ENCODE measurements at places on chromosomes 3 and 15.
A peak's percentile ranks its signal among the peaks of the same experiment; 100 is the strongest.

DNA sequence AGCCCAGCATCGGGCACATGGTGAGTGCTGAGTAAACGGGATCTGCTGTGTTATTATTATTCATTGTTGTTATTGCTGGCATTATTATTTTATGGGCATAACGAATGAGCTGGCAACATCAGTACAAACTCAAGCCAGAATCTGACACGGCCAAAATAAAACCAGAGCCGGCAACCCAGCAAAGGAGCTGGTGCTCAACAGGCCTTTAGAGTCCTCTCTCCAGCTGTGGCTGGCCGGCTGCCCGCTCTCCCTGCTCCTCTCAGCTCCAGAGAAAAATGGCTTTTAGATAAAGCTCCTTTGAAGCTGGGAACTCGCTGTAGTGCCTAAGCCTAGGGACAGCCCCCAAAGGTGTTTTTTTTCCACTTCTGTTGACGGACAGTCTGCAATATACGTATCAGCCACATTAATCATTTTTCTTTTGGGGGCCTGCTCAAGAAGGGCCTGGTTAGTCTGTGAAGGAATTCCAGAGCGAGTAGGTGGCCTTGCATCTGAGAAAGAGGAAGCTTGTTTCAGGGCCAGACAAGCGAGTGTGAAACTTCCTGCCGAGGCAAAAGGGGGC, 193.9 kb upstream of the UBE2E1 start:
- no peak for DNase-seq

DNA sequence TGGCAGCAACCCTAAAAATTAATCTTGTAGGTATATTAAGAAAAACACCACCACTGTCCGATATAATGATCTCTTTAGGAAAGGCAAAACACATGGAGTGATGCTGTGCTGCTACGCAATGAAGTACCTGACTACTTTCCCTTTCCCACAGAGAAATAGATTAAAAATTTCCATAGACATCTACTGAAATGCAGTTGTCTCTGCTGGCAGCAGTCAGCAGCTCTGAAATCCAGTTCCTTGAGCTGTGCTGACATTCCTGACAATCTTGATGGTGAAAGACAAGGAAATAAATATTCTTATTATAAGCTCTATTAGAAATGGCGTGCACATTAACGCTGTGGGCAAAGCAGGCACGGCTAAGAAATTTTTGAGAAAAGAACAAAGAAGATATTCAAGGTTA, 287.6 kb downstream of the IL5RA start:
- no peak for DNase-seq

- DNase-seq, result peak; percentile 78
Observed at GRCh38 chr3:127208483-127209100, 15.7 kb downstream of the PRR23E start.

- no peak for DNase-seq
Observed at GRCh38 chr3:158128755-158129154, 18.9 kb downstream of the RSRC1 start.

DNA sequence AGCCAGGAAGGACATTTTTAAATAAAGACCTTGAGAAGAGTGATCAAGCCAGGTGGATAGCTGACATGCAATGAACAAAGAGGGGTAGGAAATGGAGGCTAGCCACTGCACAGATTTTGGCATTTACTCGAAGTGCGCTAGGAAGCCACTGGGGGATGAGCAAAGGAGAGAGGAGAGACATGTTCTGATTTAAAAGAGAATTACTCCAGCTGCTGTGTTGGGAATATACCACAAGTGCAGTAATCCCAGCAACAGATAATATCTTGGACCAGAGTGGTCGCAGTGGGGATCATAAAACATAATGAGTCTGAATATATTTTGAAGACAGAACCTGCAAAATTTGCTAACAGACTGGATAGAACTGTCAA, 19.9 kb downstream of the KPNA4 start:
- no peak for DNase-seq

DNA sequence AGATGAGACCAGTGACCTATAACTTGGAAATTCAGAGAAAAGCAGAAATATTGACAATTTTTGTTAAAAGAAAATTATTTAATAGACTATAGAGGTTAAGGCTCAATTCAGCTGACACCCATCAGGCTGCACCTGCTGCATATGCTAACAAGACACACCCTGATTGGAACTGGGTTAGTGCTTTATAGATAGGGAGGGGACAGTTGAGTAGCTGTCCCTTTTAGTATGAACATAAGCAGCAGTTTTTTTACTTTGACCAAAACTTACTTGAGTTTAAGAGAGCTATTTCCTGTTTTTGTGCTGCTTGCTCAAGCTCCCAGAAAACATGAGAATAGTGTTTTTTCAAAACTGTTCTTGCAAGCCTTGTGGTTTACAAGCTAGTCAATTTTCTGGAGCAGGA, 292.6 kb downstream of the LRRC3B start:
- no peak for DNase-seq

DNA sequence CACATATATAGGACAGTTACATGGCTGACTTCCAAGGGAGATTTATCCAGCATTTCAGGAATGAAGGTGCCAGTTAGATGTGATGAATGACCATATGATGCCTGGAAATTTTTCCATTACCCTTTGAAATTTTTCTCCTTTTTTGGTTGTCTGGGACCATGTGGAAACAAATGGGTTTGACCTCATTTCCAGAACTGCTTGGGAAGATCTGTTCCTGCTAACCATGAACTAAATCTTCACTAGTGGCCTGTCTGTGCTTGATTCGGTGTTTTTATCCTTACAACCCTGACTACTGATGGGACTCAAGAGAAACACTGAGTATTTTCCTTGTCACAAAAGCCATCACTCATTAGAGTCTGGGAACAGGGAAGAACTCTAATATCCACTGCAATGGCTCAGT, 409.4 kb downstream of the PDCD6IP start:
- DNase-seq, result no peak

DNA sequence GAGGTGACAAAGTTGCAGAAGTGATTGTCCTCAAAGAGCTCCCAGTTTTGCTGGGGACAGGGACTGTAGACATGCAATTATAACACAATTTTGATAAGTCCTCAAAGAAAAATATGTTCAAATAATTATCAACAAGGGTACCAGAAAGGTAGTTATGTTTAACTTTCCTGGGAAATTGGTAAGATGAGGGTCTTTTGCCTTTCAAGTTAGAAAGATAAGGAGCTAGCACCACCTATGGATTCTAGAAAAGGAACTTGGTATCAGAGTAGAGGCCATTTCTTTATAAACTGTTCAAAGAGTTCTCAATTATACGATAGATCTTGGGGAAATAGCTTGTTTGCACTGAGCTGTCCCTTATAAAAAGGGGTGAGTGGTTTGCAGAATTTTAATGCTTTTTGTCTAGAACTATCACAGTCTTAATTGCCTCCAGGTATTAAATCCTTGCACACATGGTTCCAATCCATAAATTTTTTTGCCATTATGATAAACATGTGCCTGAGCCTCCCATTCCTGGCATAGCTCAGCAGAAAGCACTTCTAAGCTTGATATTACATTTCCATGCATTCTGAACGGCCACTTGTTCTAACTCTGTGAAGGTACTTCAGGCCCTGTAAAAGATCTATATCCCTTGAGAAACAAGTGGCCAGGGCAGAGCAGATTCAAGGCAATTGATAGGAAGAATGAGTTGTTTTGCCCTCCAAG, 247.5 kb upstream of the LRIG1 start:
- DNase-seq, result no peak

DNA sequence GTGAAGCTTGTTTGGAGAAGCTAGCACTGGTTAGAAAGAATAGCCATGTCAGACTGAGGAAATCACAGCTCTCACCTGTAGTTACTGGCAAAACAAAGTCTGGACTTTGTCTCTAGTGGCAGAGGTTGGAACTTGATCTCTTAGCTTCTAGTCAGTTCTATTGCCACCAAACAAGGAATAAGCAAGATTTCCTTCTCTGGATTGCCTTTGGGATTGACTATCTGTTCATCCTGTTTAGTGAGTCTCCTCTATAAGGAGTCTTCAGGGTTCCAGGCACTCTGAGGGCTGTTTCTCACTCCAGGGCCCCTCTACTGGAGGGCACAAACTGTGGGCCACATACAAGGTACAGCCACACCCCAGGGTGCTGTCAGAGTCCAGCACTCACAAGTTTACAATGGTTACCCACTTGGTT, 426.6 kb upstream of the THBS1 start:
- no peak for DNase-seq

GRCh38 chr3:27976933-27977332, 254.8 kb upstream of the EOMES start:
- no peak for DNase-seq

DNA sequence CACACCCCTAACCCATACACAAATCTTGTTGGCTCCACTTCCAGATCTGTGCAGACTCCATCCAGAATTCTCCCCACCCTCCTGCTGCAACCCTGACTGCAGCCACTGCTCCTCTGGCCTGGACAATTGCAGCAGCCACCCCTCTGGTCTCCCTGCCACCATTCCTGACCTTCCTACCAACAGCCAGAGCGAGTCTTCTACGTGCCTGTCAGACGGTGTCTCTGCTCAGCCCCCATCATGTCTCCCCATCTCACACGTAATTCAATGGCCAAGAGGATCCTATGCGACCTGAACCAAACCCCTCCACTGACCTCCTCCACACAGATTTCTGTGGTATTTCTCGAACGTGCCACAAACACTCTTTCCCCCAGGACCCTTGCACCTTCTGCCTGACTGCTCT, 103.3 kb downstream of the TPRA1 start:
- peak; percentile 65 for DNase-seq

- DNase-seq, result peak; percentile 10
Observed at GRCh38 chr15:66868918-66869317, 166.9 kb downstream of the SMAD6 start.

DNA sequence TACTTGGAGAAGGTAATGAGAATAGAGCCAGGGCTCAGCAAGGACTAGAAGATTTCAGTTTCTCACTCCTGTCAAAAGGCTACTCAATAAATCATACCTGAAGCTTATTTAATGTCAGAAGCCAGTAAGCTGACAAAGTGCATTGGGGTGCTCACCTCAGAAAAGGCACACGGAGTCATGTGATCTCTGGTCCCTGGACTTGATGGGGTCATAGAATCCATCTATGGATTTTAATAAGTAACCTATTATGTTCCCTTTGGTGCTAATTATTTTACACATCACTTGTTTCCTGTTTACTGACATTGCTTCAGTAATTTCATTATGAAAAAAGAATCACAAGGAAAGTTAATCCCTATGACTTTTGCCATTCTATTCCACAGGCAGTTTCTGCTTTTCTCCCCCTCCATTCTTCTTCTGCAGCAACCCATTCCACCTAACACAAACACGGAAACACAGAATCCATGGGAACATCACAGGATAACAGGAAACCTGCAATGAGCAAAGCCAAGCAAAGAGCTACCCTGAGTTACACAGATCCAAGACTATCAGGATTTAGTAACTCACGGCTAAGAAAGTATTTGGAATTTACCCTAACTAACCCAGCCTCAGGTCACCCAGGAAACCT, 159.6 kb downstream of the MEIS2 start:
- no peak for DNase-seq

DNA sequence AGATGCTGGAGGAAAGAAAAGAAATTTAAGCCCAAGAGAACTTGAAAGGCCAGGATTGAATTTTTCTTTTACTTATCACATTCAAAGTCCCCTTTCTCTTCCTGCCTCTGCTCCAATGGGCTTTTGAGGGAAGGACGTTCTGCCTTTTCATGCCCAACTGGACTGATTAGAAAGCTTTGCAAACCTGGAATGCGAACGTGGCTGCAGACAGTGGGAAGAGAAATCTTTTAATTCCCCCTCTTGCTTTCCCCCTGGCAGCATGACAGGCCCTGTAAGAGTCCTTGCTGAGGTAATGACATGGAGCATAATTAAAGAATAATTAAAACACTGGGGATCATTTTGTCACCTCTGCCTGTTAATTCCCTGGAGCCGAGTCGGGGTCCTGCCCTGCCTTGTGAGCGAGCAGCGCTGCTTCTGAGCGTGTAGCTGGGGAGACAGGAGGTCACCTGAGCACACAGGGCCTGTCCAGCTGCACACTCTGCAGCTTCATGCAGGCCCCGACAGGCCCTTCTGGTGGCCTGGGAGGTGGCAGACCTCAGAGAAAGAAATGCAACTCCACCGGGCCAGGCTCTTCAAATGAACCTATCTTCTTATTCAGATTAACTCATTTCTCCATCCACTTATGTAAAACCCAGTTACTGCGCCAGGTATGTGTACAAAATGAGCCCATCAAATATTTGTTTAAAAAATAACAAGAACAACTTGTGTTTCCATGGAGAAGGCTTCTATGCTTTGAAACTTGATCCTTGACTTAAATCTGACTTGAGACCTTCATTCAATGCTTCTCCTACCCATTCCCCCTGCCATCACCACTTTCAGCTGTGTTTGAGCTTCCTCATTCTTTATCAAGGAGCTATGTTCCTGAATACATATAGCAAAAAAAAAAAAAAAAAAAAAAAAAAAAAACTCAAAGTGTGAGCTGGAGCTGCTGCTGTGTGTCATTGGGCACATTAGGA, 628.2 kb upstream of the CFAP20DC start:
- DNase-seq, result no peak

DNA sequence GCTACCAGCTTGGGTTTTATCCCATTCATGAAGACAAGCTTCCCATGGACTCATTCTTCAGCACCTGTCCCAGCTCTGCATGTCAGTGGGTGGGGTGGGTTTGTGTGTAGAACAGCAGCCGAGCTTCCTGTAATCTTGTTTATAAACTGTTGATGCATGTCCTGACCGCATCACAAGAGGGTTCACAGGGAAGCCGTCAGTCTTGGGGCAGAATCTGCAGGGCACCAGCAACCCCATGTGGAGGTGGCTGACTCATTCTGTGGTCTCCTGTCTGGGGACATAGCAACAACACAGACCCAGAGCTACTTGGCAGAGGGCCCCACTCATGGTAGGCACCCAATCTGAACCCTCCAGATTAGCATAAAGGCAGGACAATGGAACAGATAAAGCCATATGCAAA, 35.6 kb downstream of the DAPK2 start:
- peak; percentile 85 for DNase-seq

DNA sequence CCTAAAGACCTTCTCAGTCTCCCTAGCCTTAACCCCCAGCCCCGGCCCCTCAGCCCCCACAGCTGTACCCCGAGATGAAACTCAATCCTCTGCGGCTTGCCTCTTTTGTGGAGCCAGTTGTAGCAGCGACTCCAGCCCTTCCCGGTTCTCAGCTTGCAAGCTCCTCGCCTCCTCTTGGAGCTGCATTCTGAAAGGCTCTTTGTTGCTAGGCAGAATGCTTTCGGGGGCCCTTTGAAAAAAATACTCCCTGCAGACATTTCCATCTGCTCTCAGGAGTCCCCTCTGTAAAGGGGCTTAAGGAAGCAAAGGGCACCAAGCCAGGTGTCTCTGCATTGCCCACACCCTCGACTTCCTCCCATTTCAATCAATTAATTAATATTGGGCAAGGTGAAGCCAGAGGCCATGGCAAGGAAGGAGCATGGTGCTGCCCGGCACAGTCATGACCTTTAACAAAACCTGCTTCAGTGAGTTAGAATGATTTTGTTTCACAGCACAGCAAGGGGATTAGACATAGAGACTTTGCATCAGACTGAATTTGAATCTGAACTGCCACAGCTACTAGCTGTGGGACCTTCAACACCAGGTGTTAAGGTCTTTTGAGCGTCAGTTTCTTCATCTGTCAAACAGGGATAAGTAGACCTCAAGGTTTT, 65.5 kb downstream of the SRGAP3 start:
- no peak for DNase-seq

GRCh38 chr3:108091498-108092250, 843 bp upstream of the CD47 start:
- DNase-seq, result no peak

Measured in osteocyte (in vitro differentiated cells).